Tracheal epithelial cell (primary cell): ENCODE measurements at places on chromosomes 7 and 10. TPM values are rescaled to one million over a fixed set of nuclear protein-coding genes. Genes with fewer than 3 reads are reported as not detected.

KAT6B gene
- 6.3 and 8.7 TPM in 2 replicates for total RNA-seq

MEIG1 gene
- total RNA-seq, result not detected in 2 replicates

TRIM73 gene
- 0.24 and 1.3 TPM in 2 replicates for total RNA-seq

IGF2BP3 gene
- total RNA-seq, result 7.5 and 26.0 TPM in 2 replicates

NOS3 gene
- 0.64 TPM in 1 of 2 replicates, not detected in the other for total RNA-seq

SFRP5 gene
- not detected in 2 replicates for total RNA-seq

NPFFR1 gene
- total RNA-seq, result not detected in 2 replicates
